ENCODE measurements at places on chromosomes 2 and 18.

- no peak for DNase-seq
Observed at GRCh38 chr2:26576565-26577441, 64.4 kb downstream of the CIB4 start.

DNA sequence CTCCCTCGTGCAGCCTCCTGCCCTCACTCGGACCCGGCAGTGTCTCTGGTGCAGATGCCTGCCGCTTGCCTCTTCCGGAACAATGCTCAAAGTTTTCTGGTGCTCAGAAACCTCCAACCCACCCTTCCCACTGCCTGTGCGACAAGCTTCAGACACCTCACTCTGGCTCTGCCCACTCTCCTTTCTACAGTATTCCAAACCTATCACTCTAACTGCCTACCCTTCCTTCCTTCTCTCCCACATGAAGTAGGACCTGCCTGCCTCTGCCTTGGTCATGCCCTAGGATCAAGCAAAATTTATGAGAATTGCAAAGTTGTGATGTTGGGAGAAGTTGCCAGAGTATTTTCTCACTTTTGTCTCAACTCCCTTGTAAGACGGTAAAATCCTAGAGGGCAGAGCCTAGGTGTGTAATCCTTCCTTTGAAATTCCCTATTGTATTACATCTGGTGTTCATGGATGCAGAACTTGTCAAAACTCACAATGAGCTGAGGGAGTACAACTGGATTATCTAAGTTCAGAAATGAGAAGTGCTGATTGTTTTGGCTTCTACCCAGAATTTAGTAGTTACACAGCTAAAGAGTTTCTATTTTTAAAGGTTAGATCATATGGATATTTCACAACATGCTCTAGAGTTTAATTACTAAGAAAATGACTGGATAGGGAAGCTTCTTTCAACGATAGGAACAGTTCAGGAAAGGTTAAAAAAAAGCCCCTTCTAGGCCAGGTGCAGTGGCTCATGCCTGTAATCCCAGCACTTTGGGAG, 7.2 kb downstream of the NPC1 start:
- peak; percentile 23 for DNase-seq

DNA sequence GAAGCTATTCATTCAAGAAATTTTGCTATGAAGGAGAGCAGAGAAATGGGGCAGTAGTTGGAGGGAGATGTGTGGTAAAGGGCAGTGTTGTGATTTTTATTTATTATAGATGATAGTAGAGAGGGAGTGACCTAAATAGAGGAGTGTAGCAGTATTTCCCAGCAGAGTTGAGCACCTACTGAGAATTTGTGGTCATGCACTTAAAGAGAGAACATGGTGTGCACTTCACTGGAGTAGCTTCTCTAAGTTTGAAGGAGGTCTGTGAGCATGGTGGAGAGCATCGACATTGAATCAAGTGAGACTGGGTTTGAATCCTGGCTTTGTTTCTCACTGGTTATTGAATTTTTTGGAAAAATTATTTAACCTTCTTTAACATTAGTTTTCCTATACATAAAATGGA, 129.2 kb downstream of the AQP4 start:
- DNase-seq: no peak

GRCh38 chr2:201136889-201137321, 20.9 kb downstream of the CFLAR start:
- DNase-seq: no peak

DNA sequence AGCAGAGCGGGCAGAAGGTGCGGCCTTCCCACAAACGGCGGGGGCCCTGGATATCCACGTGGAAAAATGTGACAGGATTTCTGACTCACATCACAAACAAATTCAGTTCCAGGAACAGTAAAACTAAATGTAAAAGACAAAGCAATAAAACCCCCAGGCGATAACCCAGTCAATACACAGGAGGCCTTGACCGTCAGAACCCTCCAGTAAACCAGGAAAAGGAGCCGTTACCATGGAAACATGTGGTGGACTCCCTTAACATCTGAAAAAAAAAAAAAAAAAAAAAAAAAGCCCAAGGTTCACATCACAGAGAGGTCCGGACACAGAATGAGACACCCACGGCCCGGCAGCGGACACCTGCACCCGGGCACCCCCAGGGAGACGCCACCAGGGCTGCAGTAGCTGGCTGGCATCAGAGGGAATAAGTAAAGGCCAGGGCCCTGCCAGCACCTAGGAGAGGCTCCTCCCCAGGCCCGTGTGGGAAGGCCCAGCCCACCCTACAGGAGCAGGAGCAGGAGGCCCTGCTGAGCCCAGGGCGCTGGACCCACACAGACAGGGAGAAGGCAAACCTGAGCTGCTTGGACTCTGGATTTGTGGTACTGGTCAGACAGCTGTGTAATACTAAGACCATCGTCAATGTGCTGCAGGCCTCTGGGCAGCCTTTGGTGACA, 83.7 kb downstream of the TMEM18 start:
- DNase-seq: no peak

GRCh38 chr2:19809206-19809605, 92.6 kb downstream of the TTC32 start:
- no peak for DNase-seq

- DNase-seq: no peak
Observed at GRCh38 chr2:241868661-241869081, 858 bp upstream of the RTP5 start.

DNA sequence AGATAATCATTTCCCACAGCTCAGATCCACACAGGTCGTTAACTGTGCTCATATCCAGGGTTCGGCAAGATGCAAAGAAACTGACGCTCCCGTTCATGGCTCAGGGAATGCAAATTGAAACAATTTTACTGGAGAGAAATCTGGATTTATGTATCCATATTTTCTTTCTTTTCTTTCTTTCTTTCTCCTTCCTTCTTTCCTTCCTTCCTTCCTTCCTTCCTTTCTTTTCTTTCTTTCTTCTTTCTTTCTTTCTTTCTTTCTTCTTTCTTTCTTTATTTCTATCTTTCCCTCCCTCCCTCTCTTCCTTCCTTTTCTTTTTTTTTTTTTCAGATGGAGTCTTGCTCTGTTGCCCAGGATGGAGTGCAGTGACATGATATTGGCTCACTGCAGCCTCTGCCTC, 20.0 kb upstream of the POMC start:
- no peak for DNase-seq

GRCh38 chr2:209331291-209331844, 92.5 kb upstream of the MAP2 start:
- peak; percentile 62 for DNase-seq

- no peak for DNase-seq
Observed at GRCh38 chr18:32588191-32588590, 117.5 kb upstream of the GAREM1 start.

DNA sequence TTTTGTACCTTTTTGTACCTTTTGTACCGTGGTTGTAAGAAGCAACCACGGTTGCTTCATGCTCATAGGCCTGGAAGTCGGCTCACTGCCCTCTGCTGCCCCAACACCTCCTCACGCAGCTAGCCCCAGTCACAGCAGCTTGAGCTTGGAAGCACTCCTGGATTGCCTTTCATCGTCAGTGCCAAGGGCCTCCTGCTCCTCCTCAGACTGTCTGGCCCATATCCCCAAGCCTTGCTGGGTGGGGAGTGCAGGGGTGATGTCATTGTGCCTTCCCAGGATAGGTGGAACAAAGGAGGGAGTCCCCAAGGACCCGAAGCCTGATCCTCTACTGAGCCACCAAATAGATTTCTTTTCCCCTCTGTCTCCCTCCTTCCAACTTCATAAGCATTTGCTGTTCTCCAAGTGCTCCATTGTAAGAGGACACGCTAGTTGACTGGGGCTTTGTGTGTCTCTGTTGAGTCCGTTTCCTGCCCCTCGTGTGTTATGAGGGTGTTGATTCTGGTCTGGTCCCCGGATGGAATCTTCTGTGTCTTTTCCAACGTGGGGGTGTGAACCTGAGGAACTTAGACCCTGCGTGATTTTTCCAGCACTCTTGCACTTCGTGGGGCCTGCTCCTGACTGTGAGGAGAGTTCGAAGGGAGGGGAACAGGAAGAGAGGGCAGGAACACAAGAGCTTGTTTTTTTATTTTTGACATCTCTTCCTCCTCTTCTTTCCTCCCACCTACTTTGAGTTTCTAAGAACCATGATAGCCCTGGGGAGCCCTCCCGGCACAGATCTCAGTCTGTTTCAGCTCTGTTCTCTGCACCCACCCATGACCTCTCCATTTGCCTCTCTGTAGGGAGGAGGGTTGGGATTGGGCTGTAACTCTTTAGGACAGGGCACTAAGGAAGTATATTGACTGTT, 127.2 kb upstream of the EML6 start:
- no peak for DNase-seq

DNA sequence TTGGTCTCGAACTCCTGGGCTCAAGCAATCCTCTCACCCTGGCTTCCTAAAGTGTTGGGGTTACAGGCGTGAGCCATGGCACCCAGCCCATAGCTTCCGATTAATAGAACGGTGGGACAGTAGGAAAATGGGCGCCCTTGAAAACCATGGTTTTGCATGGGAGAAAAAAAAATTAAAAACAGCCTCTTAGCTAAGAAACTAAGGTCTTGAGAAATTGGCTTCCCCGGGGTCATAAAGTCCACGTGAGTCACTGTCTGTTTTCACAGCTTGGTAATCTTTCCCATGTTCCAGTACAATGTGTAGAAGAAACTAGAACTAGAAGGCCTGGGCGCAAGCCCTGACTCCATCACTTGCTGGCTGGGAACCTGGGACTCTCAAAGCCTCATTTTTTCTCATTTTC, 20.7 kb downstream of the B3GNT2 start:
- DNase-seq: peak; percentile 90

GRCh38 chr2:10601866-10602566, 87.8 kb downstream of the NOL10 start:
- DNase-seq: no peak

GRCh38 chr2:119574108-119574815, 30.0 kb downstream of the CFAP221 start:
- DNase-seq: no peak

GRCh38 chr2:64655873-64656272, 2.2 kb upstream of the SERTAD2 start:
- DNase-seq: no peak

GRCh38 chr2:1892529-1893250, 148.4 kb upstream of the PXDN start:
- DNase-seq: no peak

- DNase-seq: peak; percentile 3
Observed at GRCh38 chr2:184906709-184907108, 308.4 kb downstream of the ZNF804A start.

DNA sequence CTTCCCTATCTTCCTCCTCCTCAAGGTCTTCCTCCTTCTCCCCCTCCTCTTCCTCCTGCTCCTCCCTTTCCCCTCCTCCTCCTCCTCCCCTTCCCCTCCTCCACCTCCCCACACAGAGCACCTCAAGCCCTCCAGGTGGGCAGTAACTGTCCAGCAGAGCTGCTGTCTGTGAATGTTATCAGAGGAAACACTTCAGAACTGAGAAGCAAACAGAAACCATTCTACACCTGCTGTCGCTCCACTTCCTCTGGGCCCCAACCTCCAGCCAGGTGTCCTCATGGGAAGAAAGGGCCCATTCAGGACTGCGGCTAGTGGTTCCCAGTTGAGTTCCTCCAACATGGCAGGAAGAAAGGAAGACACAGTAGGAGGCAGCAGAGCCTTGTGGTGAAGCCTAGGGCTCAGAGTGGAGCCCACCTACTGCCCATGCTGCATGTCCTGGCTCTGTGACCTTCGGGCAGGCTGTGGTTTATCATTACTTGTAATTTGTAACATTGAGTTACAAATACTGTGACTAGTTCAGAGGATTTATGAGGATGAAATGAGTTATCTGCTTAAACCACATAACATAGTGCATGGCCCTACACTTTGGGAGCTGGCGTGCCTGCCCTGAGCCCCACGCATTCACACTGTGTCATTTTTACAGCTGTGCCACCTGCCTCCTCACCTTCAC, 165.9 kb upstream of the ID2 start:
- DNase-seq: no peak

- peak; percentile 61 for DNase-seq
Observed at GRCh38 chr2:127324635-127325034, 30.7 kb upstream of the ERCC3 start.

- DNase-seq: no peak
Observed at GRCh38 chr2:139819273-139819796, 1039.1 kb upstream of the NXPH2 start.

GRCh38 chr2:238320648-238321281, 447 bp downstream of the TRAF3IP1 start:
- no peak for DNase-seq

DNA sequence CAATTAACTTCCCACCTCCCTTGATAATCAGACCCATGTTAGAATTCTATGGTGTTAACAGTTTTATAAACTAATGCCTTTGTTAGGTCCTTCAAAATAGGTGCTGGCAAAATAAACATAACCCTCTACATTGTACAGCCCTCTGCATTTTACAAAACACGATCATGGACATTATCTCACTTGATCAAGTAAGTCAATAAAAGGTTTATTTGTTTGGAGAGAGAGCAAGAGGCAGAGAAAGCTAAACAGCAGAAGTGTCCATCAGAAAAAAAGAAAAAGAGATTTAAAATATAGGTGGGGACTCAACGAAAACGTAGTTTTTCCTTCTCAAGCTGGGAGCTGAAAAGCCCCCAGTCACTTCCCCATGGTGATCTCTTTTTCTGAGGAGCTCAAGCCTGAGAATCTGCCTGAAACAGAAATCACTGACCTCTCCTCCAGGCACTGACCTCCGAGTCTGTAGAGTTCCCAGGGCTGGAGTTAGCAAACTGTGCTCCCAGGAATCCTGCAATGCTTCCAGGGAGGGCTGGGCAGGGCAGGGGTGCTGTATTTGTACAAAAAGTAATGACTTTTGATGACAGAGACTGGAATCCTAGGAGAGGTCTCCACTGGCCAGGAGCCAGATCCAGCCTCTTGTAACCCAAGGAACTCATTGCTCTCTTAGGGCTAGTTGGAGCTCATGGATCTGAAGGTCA, 137.8 kb upstream of the KLHL29 start:
- DNase-seq: no peak

- peak; percentile 33 for DNase-seq
Observed at GRCh38 chr2:75022516-75022915, 64.1 kb downstream of the POLE4 start.

- no peak for DNase-seq
Observed at GRCh38 chr2:59936048-59936447, 617.4 kb downstream of the BCL11A start.

GRCh38 chr2:222134654-222135053, 164.1 kb downstream of the PAX3 start:
- no peak for DNase-seq

DNA sequence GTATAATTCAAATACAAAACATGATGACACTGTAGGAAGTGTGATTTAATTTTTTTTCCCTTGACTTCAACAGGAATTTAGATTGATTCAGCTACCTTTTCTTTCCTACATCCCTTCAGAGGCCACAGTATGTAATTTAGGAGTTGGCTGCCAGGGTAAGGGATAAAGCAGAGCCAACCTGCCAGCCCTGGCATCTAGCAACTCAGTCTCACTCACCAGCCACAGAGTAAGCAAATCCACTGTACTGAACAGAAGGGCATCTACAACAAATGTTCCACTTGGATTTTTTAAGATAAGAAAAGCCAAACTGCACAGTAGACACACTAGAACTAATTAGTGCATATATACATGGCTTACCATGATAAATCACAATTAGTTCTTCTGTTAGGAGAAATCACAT, 54.3 kb upstream of the PEX13 start:
- no peak for DNase-seq
